ENCODE measurements at places on chromosomes 2 and 18.

- no peak for DNase-seq
Observed at GRCh38 chr2:74278694-74279093, 64.5 kb downstream of the SLC4A5 start.

- no peak for DNase-seq
Observed at GRCh38 chr2:15955232-15955988, 15.1 kb downstream of the MYCN start.

GRCh38 chr2:162490052-162490717 lies 146.3 kb downstream of the GCA start:
- DNase-seq, result no peak

- no peak for DNase-seq
Observed at GRCh38 chr2:219508444-219508734, 5.9 kb upstream of the ASIC4 start.

DNA sequence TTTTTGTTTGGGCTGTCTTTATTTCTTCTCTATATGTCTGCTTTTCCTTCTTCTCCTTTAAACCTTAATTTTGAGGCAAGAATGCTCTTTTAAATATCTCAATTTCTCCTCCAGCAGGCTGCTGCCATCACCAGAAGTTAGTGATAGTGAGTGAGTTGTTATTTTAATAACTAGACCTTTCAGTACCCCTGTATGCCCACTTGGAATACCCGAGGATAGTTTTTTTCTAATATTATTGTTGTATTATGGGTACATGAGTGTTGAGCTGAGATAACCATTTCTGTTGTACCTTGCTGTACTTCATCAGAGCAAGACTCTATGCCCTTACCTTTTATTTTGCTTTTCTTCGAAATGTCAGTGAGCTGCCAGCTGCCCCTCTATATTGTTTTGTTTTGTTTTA lies 50.1 kb downstream of the PPM1B start:
- DNase-seq, result no peak

- no peak for DNase-seq
Observed at GRCh38 chr2:168355121-168355520, 101.0 kb upstream of the CERS6 start.

- DNase-seq, result no peak
Observed at GRCh38 chr2:3280683-3281520, 96.7 kb downstream of the EIPR1 start.

DNA sequence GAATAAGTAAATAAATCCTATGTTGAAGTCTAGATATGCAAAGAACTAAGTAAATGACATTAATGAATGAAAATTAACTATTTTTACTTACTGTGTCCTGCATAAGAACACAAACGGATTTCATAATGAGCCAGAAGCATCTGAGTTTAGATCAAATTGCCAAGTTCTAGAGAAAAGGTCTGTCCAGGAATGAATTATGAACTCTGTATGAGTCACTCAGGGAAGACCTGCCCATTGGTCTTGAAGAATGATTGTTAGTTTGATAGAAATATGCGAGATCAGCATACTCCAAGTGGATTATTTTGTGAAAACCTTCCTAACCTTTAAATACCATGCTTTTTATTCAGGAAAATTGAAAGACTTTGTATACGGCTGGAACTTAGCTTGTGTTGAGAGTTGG lies 189.5 kb downstream of the DOK6 start:
- DNase-seq, result no peak

DNA sequence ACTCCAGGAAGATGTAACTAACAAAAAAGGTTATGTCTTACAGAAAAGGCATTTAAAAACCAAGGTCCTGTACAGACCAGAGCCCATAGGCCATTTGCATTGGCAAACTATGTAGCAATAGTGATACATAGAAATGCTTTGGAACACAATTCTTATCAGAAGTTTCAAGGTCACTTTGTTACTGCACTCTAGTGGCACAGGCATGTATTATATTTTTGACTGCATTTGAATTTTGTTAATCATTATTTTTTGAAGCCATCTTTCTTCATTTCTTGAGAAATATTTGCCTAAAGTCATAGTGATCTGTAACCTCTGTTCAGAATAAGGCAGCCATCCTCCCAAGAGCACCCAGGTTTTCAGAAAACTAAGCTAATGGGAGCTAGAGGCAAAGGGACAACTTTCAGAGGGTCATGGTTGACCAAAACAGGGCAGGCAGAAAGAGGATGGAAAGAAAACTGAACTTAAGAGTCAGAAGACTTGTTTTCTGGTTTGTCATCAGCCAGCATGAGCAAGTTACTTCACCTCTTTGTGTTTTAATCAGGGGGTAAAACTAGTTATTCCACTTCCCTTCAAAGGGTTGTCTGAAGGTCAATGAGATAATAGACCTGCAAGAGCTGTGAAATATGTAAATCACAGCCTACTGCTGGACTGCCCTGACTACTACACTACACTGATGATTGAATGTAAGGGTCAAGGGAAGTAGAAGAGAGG lies 41.5 kb downstream of the SLC38A11 start:
- no peak for DNase-seq

GRCh38 chr18:37502036-37502435 lies 63.6 kb downstream of the CELF4 start:
- no peak for DNase-seq

DNA sequence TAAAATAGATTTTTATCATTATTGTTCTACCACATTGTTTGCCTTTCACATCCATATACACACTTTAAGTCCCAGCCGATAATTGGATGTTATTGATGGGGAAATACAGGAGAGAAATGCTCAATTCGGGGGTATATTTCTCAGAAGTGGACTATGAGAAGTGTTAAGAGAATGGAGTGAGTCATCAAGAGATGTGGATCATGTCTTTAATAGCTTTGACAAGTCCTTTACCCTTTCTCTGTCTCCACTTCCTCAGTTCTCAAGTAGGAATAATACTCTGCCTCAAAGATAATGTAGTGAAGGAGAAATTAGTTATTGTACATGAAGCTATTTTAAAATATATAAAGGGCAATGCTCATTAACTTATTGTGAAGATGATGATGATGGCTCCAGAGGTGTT lies 1017.6 kb upstream of the PIK3C3 start:
- no peak for DNase-seq
